ENCODE measurements at places on chromosomes 3 and 15.

GRCh38 chr3:13054341-13055285 lies 18.6 kb downstream of the IQSEC1 start:
- no peak for DNase-seq

DNA sequence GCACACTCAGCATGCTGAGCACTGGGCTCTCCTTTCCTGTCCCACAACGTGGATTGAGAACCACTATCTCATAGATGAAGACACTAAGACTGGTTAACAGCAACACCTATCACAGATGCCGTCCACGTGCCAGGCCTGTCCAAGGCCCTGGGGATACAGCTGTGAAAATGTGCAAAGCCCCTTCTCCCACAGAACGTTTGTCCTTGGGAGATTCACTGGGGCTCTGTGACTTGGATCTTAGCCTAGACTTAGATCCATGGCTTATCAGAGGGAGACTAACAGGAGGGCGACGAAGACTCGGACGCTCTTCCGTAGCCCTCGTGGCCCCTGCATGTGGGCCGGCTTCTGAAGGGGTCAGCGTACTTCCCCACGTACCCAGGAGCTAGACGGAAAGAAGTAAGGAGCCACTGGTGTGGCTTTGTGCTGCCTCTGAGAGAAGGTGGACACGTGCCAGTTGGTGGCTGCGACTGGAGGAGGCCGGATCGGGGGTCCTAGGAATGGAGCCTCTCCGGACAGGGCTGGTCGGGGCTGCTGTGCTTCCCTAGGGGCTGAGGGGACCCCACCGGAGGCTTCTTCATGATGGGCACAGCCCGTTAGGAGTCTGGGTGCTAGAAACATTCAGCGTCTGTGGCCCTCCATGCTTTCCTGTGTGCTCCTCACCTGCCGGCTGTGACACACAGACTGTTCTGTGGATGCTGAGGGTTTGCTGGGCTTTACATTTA lies 964 bp downstream of the NRROS start:
- no peak for DNase-seq

GRCh38 chr3:133371676-133372075 lies 28.2 kb upstream of the BFSP2 start:
- no peak for DNase-seq

DNA sequence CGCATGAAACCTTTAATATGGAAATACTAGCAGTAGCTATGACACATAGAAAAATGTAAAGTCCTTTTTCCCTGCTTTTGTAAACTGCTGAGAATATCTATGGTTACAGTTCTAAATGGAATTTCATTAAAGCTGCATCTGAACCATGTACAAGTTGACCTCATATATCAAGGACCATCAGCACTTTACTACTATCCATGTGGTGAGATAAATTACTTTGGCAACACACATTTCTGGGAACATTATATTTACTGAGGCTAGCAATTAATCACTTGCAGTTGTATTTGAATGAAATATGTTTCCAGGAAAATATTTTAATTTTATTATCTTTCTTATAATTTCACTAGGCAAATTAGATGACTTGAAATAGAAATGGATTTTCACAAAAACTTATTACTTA lies 545.5 kb downstream of the NAALADL2 start:
- peak; percentile 13 for DNase-seq

- DNase-seq: no peak
Observed at GRCh38 chr3:23455775-23456174, 252.6 kb downstream of the UBE2E2 start.

DNA sequence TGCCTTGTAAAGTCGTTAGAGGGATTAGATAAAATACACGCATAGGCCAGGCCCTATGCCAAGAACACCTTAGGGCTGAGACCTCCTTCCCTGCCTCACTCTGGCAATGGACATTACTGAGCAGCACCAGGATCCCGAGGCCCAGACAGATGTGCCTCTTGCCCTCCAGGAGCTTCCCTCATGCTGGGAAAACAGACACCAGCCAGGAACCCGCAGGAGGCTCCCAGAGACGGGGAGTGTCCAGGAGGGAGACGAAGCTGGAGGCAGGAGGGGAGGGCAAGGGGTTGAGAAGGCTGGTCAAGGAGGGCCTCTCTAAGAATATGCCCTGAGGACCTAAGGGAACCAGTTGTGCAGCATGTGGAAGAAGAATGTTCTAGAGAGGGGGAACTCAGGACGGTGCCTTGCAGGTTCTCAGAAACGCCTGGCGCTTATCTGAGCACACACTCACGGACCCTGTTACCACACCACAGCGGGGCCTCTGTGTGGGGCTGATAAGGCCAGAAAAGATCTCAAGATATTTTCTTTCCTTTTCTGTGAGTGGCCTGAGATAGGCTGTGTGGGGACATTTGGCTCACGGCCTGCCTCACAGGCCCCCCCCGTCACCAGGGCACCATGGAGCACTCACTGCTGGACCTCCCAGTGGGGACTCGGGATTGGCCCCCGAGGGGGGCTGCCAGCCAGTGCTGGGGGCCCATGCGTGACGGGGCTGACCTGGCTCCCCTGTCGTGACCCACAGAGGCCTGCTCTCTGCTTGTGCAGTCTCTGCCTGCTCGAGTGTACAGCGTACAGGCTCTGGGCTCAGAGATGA lies 22.0 kb upstream of the CYP11A1 start:
- peak; percentile 6 for DNase-seq

DNA sequence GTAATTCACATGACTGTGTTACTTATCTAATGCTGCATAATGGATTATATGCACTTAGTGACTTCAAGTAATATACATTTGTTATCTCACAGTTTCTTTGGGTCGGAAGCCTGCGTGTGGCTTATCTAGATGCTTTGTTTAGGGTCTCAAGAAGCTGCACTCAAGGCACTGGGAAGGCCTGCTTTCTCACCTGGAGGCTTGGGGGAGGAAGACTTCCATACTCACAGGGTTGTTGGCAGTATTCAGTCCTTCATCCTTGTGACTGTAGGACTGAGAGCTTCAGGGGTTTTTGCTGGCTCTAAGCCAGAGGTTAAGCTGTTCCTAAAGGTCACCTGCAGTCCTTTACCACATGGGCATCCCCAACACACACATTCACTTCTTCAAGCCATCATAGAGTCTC lies 22.6 kb downstream of the TAFA4 start:
- no peak for DNase-seq

- DNase-seq: no peak
Observed at GRCh38 chr15:61749169-61749568, 311.1 kb downstream of the VPS13C start.

- DNase-seq: no peak
Observed at GRCh38 chr15:87610366-87610765, 646.2 kb downstream of the NTRK3 start.

DNA sequence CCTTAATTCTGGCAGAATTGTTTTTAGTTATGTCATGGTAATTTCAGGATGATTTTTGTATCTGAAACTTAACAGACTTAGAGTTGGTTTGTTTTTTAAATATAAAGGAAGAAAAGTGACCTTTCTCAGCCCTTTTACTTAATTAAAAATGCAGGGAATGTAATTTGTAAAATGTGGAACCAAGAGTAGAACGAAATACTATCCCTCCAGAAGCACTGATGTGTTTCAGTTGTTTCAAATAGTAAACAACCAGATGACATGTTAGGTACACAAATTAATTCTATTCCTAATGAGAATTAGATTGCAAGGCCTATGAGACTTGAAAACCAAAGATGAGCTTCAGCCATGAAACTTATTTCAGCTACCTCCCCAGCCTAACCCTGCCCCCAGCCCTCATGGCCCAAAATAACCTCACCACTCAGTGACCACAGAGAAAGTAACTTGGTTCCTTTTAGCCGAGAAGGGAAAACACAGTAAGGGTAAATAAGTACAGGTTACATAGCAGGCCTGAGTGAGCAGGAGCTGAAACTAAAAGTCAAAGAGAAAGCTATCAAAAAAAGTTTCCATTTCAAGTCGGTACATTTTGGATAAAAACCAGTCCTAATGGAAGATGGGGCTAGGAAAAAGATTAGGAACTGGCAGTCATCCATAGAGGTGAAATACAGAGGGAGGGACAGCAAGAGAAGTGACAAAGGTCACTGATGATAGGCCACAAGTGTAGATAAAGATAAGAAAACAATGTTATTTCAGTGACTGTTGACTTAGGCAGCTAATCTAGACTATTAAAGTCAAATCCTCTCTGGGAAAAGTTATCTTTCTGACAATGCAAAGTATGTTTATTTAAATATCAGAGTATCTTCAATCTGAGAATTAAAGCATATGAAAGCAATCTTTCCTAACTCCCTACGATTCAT lies 23.2 kb downstream of the SENP8 start:
- no peak for DNase-seq

DNA sequence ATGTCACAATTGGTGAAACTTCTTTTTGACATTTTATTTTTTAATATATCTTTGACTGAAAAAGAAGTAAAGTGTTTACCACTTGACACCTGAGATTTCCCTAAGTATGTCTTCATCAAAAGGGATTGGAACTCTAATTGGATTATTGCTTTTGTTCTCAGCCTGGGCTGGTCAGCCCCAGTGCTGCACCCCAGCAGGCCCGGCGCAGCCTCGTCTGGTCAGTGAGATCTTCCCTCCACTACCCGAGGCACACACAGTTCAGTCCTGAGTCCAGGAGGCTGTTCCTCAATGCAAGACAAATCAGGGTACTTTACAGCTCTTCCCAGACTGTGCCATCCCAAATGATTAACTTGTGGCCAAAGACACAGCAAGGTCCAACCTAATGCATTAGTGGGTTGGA lies 146.9 kb upstream of the SEMA6D start:
- DNase-seq: peak; percentile 10

GRCh38 chr3:55735976-55736375 lies 248.9 kb upstream of the WNT5A start:
- no peak for DNase-seq

DNA sequence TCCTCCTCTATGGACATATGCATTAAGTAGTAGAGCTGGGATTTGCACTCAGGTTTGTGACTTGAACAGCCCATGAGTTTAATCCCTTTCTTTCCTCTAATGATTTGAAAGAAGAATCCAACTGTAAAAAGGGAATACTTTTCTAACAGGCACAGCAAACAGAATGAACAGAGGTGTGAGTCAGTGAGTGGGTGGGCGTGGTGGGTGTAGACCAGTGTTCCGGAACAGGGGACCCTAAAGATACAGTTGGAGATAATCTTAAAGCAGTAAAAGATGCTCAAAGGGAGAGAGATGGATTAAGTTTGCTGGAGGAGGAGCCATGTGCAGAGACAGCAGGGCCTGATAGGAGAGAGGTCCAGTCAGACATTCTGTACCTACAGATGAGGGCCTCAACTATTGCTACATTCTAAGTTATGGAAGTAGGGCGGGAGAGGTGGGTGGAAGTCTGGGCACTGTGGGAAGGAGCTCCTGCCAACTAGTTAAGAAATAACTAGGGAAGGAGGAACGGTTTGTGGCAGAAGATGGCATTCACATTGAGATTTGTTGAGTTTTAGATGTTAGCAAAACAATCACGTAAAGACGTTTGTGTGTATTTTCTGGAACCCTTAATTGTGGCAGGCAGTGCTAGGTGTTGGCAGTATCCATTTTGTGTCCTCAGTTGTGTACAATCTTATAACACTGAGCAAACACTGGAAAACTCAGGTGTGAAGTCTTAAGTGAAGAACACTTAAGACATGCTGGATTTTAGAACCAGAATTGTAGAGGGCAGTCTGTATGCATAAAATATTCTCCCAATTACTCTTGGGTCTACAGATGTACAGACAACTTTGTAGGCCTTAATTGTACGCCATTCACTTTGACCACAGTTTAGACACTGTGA lies 511.0 kb downstream of the GRM7 start:
- DNase-seq: no peak

DNA sequence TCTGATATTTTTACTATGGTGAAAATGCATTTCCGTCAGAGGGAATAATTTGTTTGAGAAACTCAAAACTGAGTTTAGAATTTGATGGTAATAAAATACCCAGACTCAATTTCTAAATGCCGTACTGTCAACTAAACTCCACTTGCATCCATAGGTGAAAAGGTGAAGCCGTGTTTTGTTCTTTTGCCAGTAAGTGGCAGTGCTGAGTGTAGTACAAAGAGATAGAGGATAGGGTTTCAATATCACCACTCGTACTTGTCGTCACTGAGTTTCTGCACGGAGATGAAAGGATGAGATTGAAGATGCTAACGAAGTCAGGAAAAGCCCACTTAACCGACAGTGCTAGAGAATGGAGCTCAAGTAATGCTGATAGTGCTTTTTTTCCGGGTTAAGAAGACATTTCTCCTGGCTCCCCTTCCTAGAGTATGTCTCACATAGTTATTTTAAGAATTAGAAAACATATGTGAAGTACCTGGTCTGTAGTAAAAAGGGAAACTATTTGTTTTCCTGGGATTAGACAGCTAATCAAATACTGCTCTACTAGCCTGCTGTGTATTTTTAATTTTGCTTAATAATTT lies 345.1 kb downstream of the IL5RA start:
- peak; percentile 34 for DNase-seq

DNA sequence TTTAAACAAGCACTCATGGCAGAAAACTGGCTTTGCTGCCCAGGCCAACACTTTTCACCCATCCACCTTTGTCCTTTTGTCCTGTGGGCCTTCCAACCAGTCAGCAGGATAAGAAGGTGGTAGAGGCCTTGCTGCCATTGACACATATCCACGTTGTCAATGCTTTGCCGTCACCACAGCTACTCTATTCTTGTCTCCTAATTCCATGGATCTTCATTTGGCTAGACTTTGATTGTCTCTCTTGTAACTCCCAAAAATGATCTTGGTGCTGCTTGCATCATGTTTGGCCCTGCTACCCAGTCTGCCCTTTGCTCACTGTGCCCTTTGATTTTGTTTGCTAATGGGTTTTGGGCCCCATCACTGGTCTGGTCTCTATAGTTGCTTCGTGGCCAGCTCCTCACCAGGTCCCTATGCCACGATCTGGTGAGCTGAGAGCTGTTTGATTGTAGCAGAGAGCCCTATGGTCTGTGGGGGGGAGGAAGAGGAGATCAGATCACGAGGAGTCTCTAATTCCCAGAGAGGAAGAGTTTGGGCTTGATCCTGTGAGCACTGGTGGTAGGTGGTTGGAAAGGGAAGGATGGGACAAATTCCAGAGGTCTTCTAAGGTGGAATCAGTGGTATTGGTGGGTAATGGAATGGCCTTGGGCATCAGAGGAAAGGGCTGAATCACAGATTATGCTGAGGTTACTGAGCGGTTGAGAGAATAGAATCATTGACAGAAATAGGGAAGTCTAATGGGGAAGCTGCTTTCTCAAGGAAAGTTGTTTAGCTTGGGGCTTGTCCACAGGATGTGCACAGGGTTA lies 40.3 kb downstream of the ABHD2 start:
- no peak for DNase-seq

Measured in NCI-H69 (cell line).